Brain microvascular endothelial cell (primary cell): ENCODE measurements at places on chromosomes 5 and 9.

DNA sequence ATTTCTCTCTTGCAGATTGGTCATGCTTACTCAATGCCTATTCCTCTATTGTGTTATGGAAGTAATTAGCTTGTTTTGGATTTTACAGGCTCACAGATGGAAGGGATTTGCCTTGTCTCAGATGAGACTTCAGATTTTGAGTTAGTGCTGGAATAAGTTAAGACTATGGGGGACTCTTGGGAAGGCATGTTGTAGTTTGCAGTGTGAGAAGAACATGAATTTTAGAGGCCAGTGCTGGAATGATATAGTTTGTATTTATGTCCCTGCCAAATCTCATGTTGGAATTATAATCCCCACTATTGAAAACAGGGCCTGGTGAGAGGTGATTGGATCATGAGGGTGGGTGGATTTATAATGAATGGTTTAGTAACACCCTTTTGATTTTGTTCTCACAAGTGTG is 6.1 kb upstream of the TUSC1 start:
- no peak for DNase-seq

- DNase-seq = no peak
Measured at GRCh38 chr5:45057564-45057963, 248.8 kb downstream of the MRPS30 start.

GRCh38 chr9:134215699-134216448 is 51.5 kb upstream of the RNU6ATAC start:
- peak; percentile 41 for DNase-seq

GRCh38 chr9:93039976-93040375 is 18.5 kb upstream of the SUSD3 start:
- DNase-seq = no peak

GRCh38 chr5:116237917-116238500 is 153.2 kb downstream of the COMMD10 start:
- DNase-seq = no peak

DNA sequence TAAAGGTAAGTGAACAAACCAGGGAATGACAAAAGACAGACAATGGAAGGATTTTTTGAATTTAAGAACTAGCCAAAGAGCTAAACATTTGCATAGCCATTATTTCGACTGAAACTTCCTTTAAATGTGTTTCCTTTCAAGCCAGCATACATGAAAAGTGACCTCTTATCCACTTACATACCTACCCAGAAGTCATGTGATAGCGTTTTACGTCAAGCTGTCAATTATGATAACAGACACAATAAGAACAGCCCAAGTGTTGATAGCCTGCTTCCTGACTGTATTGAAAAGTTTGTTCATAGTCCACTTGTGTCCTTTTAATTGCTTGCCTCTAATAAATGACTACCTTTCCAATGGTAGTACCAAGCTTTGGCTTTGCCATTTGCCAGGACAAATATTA is 206.0 kb downstream of the NFIB start:
- no peak for DNase-seq

DNA sequence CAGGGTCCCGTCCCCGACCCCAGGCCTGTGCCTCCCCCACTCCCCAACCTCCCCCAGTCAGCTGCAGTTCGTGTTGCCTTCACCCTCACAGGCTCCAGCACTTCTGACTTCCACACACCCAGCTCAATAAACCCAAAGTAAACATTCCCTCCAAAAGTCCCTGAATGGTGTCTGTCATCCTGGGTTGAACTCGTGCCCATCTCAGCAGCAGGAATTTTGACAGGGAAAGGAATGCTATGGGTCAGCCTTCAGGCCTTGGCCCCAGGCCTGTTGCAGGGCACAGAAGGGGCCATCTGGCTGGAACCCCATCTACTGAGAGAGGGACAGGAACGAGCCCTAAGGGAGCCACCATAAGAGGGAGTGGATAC is 29.6 kb upstream of the CNOT6 start:
- DNase-seq = no peak

GRCh38 chr5:67289763-67290521 is 93.3 kb upstream of the CD180 start:
- DNase-seq = no peak
